ENCODE measurements at places on chromosomes 12 and 14. TPM values are rescaled to one million over a fixed set of nuclear protein-coding genes. Genes with fewer than 3 reads are reported as not detected.
A peak's percentile ranks its signal among the peaks of the same experiment; 100 is the strongest.

Gene ARMH4
- 5.8 TPM for total RNA-seq

DNA sequence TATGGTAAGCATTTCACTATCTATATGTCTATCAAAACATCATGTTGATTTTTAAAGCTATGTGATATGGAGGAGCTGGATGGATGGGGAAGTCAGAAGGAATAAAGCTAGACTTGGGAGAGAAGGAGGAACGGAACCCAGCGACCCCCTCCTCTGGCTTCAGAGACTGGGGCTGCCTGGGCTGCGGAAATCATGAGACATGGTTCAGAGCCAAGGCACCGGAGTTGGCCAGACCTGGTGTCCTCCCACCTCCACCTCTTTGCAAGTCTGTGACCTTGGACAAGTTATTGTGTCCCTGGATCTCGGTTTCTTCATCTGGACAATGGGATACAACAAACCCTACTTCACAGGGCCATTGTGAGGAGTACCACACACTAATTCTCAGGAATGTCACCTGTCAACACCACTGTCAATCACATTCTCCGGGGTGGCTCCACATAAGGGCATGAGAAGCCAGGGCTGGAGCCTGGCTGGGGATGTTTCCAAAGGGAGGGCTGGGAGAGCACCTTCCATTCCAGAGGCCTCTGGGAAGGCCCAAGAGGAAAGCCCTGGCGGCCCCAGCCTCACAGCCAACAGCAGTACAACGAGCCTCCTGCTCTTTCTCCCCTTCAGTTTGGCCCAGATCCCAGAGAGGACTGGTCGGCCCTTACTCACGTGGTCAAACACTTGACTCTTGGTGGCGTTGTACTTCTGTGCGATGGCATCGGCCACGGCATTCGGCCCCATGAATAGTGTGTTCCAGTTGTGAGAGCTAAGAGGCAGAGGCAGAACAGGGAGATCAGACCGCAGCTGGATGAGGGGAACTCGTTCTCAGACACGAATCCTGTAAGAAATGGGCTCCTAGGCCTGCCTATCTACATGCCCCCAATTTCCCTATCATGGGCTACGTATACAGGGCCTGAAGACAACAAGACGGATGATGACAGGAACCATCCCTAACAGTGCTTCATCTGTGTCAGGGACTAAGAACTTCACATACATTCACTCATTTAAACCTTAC, 20.7 kb downstream of the RBM19 start:
- DNase-seq, result no peak

GRCh38 chr12:115364921-115365320, 680.9 kb upstream of the TBX3 start:
- DNase-seq, result no peak

Gene MGP
- 9.3 TPM for total RNA-seq

- DNase-seq, result no peak
Measured at GRCh38 chr14:23441076-23441475, 5.6 kb upstream of the MYH7 start.

Gene COL2A1
- total RNA-seq, result 0.69 TPM

- no peak for DNase-seq
Measured at GRCh38 chr12:23354800-23355199, 594.7 kb downstream of the SOX5 start.

Gene PROX2
- not detected for total RNA-seq

GRCh38 chr14:96922986-96923385, 125.8 kb downstream of the VRK1 start:
- no peak for DNase-seq

DNA sequence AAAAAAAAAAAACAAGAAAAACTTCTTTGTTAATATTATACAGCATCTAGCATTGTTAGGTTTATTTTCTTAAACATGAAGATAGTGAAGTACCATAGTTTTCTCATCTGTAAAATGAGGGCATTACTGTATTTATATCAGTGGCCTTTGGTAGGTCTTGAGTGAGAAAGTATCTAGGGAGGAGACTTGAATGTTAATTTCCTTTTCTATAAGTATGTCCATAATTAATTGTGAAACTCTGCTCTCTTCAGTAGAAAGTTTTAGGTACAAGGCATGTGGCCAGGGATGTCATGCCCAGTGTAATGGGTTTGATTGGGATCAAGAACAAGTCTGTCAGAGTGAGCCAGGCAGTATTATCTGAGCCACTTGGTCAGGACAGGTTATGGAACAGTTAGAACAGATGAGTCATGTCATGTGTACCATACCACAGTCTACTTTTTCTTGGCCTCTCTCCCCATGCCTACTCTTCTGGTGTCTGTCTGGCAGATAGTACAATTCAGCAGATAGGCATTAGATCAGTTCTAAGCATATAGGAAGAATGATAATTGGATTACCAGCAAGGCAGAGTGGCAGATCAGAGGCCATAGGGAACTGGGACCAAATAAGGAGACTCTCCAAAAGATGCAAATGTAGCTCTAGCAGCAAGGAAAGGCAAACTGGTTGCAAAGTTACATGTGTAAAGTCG, 30.4 kb downstream of the FBXO34 start:
- DNase-seq, result peak; percentile 51

DNA sequence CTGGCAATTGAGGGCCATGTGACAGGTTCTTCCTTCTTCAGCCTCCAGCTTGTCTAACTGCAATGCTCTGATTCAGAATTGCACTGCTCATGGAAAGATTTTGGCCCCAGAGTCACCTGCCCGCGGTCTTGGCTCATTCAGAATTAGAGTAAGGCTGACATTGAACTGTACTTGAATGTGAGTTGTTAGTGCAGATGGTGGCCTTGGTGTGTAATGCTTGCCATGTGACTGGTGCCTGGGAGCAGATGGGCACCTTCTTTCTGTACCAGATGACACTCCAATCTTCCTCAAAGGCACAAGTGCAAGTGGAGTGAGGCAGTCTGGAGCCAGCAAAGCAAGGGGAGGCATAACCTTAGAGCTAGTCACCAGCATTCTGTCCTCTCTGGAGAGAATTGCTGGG, 36.5 kb upstream of the ANO4 start:
- no peak for DNase-seq

Gene ACSS3
- total RNA-seq, result 3.4 TPM

GRCh38 chr14:55530464-55530863, 49.5 kb upstream of the KTN1 start:
- no peak for DNase-seq

DNA sequence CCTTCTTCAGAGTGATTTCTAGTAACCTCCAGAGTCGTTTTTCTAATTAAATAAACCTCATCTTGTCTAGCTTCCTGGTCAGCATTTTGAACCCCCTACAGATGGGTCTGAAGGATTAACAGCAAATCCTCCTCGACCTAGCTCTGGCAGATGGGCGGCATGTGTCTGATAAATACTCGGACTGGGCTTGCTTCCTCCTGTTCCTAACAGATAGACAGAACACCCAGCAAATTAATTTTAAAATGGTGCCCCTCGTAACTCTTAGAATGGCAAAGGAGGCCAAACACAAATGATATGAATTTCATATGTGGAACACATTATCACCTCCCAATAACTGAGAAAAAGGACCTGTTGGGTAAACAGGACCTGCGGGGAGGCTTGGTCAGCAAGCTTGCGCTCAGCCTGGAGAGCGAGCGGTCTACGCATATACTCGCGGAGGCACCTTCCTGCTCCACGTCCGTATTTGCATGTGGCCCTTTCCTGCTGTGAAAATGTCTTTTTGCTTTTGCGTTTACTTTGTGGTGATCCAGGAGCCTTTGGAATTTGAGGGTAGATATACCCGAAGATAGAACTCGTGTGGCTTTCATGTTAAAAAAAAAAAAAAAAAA, 79.6 kb downstream of the OTX2 start:
- no peak for DNase-seq

DNA sequence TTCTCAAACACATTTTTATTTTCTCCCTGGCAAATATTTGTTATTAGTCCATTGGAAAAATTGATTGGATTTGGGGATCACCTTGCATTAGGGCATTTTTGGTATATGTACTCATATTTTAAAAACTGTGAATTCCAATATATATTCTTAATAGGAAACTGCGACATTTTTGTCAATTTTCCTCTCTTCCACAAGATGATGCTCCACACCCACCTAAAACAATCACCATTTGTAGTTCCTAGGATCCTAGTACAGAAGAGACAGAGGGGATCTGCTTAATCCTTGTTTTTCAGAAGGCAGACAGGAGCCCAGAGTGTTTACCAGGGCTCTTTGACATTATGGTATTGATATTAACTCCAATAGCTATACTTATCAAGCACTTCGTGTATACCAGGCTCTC, 22.8 kb upstream of the OASL start:
- DNase-seq, result no peak

DNA sequence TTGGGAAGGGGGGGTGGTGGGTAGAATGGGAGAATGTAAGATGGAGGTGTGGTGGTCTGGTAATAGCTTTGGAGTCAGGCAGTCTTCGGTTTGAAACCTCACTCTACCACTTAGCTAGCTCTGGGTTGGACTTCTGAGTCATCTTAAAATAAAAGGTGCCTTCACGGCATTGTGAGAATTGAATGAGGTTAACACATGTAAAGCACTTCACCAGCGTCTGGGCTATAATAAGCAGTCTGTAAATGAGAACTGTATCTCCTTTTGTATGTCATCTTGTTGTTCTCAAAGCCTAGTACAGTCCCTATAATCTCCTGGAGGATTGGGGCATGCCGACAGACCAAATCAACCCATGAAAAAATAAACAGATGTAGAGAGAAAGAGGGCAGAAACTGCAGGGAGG, 11.2 kb downstream of the C2CD5 start:
- no peak for DNase-seq

- DNase-seq, result no peak
Measured at GRCh38 chr12:120366341-120366705, 2.6 kb downstream of the MSI1 start.

GRCh38 chr12:126742241-126742641, 1524.7 kb upstream of the TMEM132C start:
- no peak for DNase-seq

GRCh38 chr14:19920021-19920657, at the start of gene OR4K5:
Gene OR4K5 (plus strand): TSS chr14:19920607. CDS start chr14:19920607, 0 bp downstream.
- no peak for DNase-seq

Gene GLIPR1
- 50.4 TPM for total RNA-seq

- DNase-seq, result no peak
Measured at GRCh38 chr12:19642345-19642744, 203.1 kb downstream of the AEBP2 start.

Gene GPX2
- not detected for total RNA-seq

Gene RDH5
- total RNA-seq, result 2.5 TPM

DNA sequence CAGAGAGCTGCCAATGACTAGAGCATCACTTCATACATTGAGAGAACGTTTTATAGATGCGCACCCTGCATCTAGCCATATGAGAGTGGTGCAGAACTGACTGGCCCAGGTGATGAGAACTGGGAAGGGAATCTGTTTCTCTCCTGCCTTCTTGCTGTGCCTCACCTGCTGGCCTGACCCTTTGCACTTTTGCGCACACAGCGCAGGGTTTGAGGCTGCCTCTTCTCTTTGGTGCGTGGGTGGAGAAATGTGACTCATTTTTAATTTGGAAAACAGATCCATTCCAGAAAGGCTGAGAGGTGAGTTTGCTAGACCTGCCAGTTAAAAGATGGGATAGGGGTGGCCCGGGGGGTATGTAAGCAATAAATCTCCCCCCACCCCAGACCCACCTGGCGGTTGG, 453 bp upstream of the ESRRB start:
- DNase-seq, result no peak

DNA sequence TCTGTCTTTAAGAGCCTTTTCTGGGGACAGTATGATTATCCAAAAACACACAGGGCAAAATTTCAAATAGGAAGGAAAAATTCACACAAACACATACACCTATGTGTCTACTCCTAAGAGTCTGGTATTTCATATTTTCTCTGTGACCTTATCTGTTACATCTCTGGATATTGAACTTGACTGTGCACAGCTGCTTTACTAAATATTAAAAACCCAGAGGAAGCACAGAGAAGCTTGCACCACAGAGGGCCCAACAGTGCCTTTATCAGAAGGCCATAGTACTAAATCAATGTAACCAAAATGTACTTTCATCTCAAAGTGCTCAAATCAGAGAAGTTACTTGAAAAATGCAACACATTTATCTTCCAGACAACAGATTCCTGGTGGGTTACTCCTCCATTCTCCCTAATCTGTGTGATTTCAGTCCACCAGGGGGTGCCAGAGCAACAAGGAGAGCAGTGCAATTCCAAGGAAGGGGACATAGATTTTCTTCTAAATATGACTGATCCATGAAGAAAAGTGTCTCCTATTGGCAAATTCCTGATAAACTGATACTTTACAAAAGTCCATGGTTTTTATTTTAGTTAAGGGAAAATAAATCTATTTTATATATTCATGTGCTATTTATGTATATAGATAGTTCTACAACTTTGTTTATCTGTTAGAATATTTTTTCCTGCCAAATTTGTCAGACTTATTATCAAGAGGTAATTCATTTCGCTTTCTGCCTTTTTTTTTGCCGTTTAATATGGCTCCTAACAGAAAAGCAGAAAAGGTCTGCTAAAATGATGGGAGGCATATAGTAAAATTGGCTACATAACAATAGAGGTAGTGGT, 617.6 kb downstream of the LRFN5 start:
- DNase-seq, result no peak

Gene AICDA
- total RNA-seq, result not detected

Data from epithelial cell of proximal tubule (primary cell).